ENCODE measurements at places on chromosomes 1 and 21.
A peak's percentile ranks its signal among the peaks of the same experiment; 100 is the strongest.

DNA sequence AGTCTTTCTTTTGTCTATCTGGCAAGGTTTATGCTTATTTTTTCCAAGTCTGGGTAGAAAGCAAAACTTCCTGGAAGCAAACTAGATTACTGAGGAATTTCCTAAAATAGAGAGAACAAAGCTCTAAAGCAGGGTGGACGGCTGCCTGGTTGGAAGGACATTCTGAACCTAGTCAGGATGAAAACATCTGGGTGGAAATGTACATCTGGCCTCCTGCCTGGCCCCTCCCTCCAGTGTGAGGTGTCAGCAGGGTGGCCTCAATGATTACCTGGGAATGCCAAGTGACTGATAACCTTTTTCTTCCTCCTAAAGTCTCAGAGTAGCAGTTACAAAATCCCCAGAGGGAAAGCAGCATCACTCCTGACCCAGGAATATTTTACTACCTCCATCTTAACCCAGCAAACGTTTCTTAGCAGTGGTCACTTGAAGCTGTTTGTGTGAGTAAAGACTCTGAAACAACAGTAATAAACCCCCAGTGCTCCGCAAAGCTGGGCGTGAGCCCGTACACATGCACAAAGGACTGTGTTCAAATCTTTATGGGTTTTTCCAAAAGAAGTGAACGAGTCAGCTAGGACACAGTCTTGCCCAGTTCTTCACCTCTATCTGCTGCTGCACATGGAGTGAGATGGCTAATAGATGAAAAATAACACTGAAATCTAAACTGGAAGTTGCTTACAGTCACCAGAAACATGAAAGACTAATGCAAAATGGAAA is 18.9 kb downstream of the ANGPTL7 start:
- no peak for DNase-seq
- no peaks in the 10 kb centered on the region for H3K27me3 ChIP-seq
- H3K4me1 ChIP-seq: no peaks in the 10 kb centered on the region
- peaks cover 88% of the 10 kb centered on the region for H3K36me3 ChIP-seq

- no peak overlapping the region for H3K4me3 ChIP-seq
- H3K27me3 ChIP-seq: no peaks in the 10 kb centered on the region
- no peak for DNase-seq
- peak overlapping the region; percentile 78 for H3K27ac ChIP-seq
Measured at GRCh38 chr1:8394456-8395321, 76.8 kb downstream of the SLC45A1 start.

- no peaks in the 10 kb centered on the region for H3K27me3 ChIP-seq
- no peak for DNase-seq
- peak overlapping the region; percentile 33 for H3K27ac ChIP-seq
- peaks cover 21% of the 10 kb centered on the region for H3K4me1 ChIP-seq
- H3K4me3 ChIP-seq: peak overlapping the region; percentile 81
Measured at GRCh38 chr1:33036051-33036525, 595 bp downstream of the AK2 start.

DNA sequence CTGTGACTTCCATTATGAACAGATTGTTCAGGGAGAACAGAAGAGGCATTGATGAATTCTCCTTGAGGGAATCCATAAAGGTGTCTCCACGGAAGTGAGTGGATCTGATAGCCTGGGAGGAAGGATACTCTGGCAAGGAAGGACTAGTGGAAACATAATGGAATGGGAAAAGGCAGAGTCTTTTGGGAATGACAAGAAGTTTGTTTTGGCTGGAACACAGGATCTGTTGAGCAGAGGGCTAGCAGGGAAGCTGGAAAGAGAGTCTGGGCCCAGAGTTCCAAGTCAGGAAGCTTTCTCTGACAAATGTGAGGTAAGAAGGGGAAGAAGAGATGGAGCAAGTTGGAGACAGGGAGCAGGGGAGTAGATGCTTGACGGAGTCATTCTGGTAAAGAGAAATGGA is 8.1 kb downstream of the ADAMTS5 start:
- H3K27me3 ChIP-seq: no peaks in the 10 kb centered on the region
- no peaks in the 10 kb centered on the region for H3K36me3 ChIP-seq
- no peaks in the 10 kb centered on the region for H3K4me1 ChIP-seq
- no peak for DNase-seq
- H3K27ac ChIP-seq: no peak overlapping the region

GRCh38 chr1:181089017-181089675 is 646 bp downstream of the IER5 start:
- no peaks in the 10 kb centered on the region for H3K27me3 ChIP-seq
- H3K27ac ChIP-seq: peak overlapping the region; percentile 97
- H3K4me1 ChIP-seq: peaks cover 28% of the 10 kb centered on the region

GRCh38 chr1:86389307-86389706 is 6.8 kb downstream of the ODF2L start:
- H3K27ac ChIP-seq: no peak overlapping the region
- H3K4me1 ChIP-seq: peaks cover 8% of the 10 kb centered on the region
